Pancreas (tissue), 10 donors: ENCODE measurements at places on chromosomes 3 and 15. TPM values are rescaled to one million over a fixed set of nuclear protein-coding genes. Genes with fewer than 3 reads are reported as not detected.

The GP9 gene
- not detected for total RNA-seq

The WDR93 gene
- total RNA-seq = 0.31 TPM

The MPI gene
- 22.0 TPM for total RNA-seq

The AADAC gene
- total RNA-seq = 19.5 TPM

The TMC3 gene
- total RNA-seq = not detected

The TP63 gene
- 0.47 TPM for total RNA-seq
